ENCODE measurements at places on chromosomes 6 and 20. TPM values are rescaled to one million over a fixed set of nuclear protein-coding genes. Genes with fewer than 3 reads are reported as not detected.

The TMC2 gene
- not detected for polyA plus RNA-seq

The DSE gene
- polyA plus RNA-seq, result 0.95 TPM

The KLHDC3 gene
- polyA plus RNA-seq, result 136 TPM

The SERINC3 gene
- polyA plus RNA-seq, result 34.7 TPM

The STMN3 gene
- polyA plus RNA-seq, result 58.0 TPM

Measured in K562 (cell line).